ENCODE measurements at places on chromosomes 1 and 21.

DNA sequence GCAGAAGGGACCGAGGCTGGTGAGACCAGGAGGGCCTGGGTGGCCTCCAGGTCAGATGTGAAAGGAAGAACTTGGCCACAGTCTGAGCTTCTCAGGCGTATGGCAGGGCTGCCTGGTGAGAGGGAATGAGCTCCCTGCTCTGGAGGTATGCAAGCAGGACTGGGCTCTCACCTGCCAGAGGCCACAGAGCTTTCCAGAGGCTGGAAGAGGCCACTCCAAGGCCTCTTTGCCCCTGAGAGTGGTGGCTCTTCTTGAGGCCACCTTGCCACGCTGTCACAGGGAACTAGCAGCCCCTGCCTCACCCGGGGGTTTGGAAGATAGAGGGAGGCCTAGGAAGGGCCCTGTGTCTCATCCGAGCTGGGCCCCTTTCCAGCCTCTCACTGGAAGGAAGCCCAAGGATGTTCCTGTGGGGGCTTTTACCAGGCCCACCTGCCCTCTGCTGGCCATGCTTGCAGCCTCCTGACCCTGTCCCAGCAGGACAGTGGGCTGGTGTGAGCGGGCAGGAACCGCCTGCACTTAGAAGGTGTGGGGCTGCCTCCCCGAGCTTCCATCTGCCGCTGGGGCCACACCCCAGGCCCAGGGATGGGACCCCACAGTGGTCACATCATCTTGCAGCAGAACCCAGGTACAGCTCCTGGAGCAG, 10.0 kb downstream of the PCSK9 start:
- no peak for DNase-seq

GRCh38 chr21:36550761-36551160, 70.8 kb upstream of the CLDN14 start:
- DNase-seq: no peak

DNA sequence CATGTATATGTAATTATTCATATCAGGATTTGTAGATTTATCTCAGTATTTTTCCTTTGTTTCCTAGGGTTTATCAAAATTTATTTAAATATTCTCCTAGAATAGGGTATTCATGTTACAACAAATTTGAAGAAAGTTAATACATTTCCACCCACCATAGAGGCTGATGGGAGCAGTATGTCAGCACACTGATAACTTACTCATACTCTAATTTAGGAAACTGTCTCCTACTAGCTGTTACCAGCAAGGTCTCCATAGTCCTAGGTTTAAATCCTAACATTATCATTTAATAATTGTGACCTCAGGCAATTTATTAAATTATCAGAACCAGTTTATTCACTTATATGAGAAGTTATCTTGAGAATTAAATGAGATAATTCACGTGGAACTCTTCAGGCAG, 127.0 kb downstream of the USP25 start:
- no peak for DNase-seq

DNA sequence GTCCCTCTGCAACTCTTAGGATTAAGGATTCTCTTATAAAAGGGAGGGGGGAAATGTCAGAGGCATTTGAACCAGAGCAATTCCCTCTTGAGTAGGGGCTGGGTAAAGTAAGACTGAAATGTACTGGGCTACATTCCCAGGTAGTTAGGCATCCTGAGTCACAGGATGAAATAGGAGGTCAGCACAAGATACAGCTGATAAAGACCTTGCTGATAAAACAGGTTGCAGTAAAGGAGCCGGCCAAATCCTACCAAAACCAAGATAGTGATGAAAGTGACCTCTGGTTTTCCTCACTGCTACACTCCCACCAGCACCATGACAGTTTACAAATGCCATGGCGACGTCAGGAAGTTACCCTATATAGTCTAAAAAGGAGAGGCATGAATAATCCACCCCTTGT, 14.3 kb upstream of the COX20 start:
- DNase-seq: no peak

DNA sequence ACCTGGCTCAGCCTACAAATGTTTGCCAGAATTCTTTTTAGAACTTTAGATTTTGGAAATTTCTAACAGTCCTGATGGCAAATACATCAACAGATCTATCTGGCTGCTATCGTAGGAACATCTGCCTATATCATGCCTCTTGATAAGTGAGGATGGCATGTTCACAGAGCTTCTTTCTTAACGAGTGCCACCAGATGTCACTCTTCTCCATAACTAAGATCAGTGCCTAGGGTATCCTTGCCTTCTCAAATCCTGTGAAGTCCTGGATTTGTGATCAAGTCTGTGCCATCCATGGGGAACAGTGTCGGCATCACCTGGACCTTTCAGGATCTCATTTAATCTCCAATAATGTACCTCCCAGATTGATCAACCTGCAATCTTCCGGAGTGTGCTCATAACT, 36.5 kb upstream of the CD5L start:
- no peak for DNase-seq

DNA sequence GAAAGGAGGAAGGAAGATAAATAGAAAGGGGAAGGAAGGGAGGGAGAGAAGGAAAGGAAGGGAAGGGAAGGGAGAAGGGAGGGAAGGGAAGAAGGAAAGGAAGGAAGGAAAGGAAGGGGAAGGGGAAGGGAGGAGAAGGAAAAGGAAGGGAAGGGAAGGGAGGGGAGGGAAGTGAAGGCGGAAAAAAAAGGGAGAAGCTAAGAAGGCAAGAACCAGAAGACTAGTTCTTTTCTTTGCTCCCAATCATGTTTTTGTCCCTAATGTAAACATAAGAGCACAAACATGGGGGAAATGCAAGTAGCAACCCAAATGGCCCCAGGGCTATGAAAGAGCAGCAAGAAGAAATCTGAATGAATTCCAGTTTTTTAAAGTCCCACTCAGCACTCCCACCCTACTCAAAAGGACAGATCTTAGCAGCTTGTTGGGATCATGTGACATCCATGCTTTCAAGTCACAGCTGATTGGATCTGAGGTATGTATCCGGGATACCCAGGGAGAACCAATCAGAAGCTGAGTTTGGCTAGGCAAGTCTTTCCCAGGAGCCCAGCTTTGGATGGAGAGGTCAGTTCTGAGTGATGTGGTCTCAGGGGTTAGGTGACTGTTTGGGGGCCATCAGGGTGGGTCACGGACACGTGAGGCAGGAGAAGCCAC, 24.2 kb upstream of the FHAD1 start:
- DNase-seq: no peak

DNA sequence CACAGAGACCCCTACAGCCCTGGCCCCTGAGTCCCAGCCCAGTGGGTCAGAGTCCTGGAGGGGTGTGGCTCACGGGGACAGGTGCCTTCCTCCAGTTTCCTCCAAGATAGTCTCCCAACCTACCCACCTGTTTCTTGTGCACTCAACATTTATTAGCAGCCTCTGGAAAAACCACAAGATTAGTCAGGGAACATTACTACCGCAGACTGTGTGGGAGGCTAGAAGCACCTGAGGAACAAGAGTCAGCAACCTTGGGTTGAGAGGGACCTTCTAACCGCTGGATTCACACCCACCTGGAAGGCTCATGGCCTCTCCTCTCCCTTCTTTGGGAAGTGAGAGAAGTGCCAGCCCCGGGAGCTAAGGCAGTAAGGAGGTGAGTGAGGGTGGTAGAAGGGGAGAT, 22.5 kb upstream of the IKBKE start:
- no peak for DNase-seq

DNA sequence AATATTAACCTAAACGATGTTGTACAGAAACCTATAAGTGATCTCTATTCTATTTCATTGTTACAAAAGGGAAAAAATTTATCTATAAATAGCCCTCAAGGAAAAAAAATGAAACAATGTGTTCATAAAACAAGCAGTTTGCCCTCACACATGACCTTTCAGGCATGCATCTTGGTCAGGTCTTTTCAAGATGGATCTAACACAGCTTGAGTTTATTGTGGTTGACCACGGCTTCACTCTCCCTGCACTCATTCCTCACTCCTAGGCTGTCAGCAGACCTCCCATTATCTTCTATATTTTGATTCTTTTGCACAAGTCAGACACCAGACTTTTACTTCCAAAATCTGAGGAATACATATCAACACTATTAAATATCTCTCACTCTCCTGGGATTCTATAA, 544.3 kb downstream of the KCNT2 start:
- no peak for DNase-seq

GRCh38 chr1:11434501-11434900, 44.5 kb upstream of the DISP3 start:
- no peak for DNase-seq

DNA sequence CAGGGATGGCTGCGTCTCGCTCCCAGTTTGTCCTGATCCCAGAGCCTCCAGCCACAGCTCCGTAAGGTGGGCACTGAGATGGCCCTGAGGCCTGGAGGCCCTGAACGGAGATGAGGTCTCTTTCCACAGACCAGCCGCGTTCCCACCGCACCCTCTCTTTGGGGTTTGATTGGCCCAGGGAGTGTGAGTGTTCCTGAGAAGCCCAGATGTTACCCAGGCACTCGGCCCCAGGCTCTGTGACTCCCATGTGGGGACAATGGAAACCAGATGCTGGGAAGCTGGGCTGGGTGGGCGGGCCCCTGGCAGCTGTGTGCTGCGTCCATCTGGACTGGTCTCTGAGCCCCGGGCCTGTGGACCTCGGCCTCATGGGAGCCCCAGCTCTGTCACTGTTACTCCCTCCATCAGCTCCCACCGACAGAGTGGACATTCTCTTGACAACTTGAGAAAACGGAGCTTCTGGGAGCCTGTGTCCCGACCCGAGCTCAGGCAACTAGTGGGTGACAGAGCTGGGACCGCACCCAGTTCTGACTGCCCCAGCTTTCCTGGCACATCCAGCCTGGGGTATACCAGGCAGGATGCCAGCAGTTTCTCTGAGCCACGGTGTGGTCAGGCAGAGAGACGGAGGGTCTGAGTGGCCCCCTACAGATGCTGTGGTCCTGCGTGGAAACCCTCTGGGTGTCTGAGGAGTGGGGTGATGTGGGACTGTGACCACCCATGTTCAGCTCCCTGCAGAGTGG, 9.8 kb upstream of the COL6A1 start:
- DNase-seq: no peak

DNA sequence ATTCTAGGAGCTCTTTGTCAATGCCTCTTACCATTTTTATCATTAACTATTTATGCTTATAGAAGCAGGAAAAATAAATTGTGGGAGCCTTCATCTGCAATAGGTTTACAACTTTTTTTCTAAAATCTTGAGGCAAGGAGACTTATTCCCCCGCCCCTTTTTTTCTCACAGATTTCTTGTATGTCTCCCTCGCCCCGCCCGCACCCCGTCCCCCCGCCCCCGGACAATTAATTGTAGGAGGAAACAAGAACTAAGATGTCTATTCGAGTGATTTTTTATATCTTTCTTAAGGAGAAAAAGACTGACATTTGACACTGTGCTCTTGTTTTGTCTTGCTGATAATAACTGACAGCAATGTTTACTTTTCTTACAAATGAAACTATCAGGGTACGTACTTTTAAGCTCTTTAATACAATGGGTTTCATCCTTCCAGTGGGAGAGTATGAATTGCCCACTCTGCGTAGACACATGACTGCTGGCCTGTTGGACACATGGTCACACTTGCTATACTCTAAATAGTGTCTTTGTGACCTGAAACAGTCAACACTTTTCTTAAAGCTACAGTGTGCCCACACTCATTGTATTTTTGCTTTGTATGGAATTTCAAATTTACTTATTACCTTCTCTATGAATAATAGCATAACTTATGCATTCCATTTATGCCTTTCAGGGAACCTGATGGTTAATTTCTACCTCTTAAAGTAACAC, 1.5 kb upstream of the IVNS1ABP start:
- no peak for DNase-seq

DNA sequence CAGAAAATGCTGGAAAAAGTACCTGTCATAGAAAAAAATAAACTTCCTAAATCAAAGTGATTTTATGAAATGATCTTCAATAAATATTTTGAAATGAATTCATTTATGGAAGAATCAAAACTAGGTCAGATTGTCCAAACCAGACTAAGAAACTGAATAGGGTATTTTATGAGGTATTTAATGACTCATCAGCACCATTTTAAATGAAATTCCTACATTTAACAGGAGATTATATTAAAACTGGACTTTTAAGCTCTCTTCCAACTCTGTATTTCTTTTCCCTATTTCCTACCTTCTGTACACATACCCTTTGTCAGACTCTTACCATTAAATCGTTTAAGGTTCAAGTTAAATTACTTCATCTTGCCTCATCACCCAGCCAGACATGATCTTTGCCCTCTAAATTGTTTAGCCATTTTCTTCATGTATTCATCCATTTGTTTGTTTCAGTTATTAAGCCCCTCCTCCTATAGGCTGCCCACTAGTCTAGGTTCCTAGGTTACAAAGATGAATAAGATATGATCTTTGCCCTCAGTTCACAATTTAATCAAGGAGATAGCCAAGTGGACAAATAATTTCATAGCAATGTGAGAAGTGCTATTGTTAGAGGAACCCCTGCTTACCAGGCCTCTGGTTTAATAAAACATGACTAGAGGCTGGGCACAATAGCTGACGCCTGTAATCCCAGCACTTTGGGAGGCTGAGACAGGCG, 25.0 kb downstream of the TATDN3 start:
- DNase-seq: no peak

- DNase-seq: no peak
These were observed 25.2 kb upstream of the DYRK1A start for GRCh38 chr21:37341254-37341960.

DNA sequence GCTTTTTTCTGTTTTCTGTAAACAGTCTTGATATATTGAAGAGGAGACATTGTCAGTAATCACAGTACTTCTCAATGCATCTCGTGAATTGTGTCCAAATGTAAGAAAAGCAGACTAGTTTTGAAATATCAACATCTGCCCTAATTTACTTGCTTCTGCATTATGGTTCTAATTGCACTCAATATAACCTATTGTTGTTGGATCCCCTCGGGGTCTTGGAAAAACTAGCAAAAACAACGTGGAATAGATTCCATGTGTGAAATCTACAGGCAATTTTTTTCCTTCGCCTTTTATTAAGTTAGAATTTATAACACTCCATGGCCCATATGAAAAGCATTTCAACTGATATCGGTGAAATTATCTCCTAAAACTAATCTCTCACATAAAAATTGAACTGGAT, 236.5 kb downstream of the TTLL7 start:
- DNase-seq: no peak

GRCh38 chr1:42370876-42371549, 9.6 kb upstream of the RIMKLA start:
- no peak for DNase-seq

- no peak for DNase-seq
These were observed 85.9 kb downstream of the DPYD start for GRCh38 chr1:97834899-97835298.

GRCh38 chr1:149927563-149928400, at the start of gene SF3B4:
Gene SF3B4 (minus strand): TSS chr1:149927803. CDS start chr1:149927759, 44 bp downstream.
- DNase-seq: peak; percentile 96

GRCh38 chr1:47190509-47190855, 646 bp upstream of the PDZK1IP1 start:
- no peak for DNase-seq

DNA sequence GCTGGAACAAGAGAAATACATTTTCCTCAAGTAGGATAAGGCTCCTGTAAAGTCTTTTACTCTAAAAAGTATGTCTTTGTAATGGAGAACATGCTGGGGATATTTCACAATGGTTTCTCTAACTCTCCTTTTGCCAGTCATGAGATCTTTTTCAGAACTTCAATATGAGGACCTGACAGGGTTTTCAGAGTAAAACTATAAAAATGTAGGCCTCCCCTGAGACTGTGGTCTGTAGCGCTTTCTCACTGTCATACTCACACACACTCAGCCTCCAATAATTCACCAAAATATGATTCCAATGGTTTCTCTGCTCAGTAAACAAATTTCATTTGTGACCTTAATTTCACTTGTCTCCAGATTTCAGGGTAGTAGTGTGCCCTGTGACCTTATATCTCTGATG, 440.1 kb upstream of the PTBP2 start:
- no peak for DNase-seq

GRCh38 chr1:230823931-230824381, 44.4 kb downstream of the C1orf198 start:
- DNase-seq: no peak

GRCh38 chr1:183850852-183851251, 45.9 kb downstream of the RGL1 start:
- DNase-seq: no peak
